Fibroblast of skin of abdomen (primary cell): ENCODE measurements at places on chromosomes 4 and X.

DNA sequence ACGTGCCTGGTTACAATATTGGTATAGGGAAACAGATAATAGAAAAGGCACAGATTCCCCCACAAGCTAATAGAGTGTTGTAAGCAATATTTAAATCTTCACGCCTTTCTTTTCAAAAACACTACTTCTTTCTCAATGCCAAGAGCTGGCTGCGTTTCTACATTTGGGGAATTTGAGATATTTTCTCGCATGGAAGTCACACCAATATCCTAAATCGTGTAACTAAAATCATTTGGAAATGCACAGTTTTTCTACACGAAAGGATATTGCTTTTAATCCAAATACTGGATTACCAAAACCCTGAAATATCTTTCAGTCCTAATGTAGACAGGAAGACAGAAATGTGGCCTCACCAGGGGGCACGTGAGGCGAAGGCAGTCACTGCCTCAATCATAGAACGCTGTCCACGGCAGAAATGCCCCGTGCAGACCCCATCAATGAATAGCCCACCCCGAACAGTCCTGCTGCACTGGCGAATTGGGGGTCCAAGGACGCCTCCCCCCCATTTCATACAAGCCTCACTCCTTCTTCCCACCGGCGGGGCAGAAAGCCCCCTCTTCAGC, 106.6 kb downstream of the NSUN7 start:
- DNase-seq = no peak

DNA sequence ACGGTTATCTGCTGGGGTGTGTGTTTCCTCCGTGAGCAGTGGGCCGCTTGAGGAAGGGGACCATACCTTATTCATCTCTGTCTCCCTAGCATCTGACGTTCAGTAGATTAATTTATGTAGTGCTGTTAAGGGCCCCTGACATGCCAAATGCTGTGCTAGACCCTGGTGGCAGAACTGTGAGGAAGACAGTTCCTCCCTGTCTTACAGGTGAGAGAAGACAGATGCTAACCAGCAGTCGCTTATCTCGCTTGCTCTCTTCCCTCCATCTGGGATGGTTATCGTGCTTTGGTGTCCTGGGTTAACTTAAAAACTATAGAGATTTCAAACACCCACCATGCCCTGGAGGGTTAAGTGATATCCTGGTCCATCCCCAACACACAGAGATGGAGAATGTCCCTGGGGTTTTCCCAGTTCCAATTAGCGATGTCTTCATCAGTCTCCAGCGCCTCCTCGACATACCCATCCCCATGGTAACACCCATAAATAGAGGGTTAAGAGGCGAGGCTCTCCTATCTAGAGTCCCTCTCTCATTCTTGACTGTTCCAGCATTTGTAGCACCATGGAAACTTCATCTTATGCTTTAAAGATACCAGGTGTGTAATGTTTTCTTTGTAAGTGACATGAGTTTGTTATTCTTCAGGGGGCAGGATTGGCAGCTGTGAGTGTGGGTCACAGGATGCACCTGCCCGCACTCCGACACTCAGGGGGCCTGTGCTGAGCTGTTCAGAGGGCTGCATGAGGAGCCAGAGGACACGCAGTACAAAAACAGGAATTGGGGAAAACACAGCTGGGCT, 135.2 kb downstream of the STK32B start:
- no peak for DNase-seq

DNA sequence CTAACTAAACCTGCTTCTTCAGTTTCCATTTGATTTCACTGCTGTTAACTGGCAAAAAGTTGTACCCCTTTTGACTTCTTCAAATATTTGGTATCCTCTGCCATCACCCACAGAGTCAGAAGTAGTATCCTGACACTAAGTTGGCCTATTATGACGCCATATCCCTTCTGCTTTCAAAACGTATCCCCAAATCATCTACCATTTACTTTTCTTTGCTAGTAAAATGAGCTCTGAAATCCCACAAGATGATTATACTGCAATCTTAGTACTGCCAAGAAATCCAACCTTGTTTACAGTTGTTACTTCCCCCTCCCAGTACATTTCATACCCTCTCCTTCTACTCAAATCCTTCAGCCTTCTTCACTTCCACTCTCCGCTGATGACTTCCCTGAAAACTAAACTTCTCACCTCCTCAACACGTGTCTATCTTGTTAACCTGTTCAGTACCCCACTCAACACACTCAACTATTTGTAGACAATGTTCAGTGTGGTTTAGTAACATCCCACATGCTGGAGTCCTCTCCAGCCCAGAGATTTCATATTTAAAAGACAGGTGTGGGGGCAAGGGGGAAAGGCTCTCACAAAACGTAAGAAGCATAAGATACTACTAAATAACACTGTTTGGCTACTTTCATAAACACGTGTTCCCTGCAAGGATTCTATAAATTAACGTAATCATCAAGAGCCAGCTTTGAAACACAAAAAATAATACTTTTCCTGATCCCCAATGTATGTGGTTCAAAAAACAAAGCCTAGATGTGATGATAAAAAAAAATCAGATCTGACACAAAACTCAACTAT, 1.3 kb downstream of the NAF1 start:
- DNase-seq = no peak

DNA sequence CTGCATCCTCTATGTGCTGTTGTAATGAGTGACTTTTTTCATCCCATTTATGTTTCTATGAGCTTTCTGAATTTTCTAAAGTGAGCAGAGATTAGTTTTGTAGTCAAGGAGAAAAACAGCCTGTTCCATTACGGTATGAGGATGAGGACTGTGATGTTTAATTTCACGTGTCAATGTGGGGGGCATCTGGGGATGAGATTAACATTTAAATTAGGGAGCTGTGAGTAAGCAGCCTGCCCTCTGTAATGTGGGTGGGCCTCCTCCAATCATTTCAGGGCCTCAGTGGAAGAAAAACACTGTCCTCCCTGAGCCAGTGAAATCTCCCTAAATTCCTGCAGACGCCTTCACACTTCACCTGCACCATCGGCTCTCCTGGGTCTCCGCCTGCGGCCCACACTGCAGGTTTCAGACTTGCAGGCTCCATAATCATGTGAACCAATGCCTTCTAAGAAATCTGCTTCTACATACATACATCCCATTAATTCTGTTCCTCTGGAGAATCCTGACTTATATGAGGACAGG, 121.7 kb downstream of the AFAP1 start:
- DNase-seq = no peak

DNA sequence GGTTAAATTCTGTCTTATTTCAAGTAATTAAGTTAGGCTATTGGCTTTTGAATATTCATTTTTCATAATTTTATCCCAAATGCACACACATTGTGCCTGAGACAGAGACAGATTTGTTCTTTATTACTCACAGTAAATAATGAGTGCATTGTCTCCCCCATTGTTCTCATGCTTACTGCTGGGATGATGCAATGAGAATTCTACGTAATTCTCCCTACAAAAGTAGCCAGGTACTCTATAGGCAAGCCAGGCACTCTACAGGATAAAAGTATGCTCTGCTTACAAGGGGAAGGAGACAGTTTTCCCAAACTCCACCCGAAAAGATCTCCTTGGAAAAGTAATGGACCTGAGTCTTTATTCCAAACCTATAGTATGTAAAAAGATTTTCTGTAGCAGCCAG, 1890.7 kb upstream of the PCDH10 start:
- DNase-seq = no peak

DNA sequence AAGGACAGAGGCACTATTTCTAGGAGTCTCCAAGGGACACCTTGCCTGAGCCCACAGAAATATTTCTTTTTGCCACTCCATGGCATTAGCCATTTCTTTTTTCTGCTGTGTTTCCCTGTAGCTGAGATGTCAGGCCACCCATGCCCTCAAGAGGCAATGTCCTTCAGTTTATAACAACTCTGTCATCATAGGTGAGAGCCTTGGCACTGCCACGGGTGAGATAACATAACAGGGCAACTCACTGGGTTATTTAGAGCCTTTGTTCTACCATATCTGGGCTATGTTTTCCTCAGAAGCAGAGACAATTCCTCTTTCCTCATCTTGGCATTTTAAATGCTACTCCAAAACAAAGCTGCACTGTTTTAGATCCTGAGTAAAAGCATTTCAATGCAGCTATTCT, 99.9 kb upstream of the MAOA start:
- DNase-seq = no peak

- DNase-seq = no peak
These were observed 11.1 kb upstream of the EREG start for GRCh38 chr4:74353858-74354257.

GRCh38 chr4:109552237-109552636, 7.8 kb upstream of the MCUB start:
- DNase-seq = no peak

DNA sequence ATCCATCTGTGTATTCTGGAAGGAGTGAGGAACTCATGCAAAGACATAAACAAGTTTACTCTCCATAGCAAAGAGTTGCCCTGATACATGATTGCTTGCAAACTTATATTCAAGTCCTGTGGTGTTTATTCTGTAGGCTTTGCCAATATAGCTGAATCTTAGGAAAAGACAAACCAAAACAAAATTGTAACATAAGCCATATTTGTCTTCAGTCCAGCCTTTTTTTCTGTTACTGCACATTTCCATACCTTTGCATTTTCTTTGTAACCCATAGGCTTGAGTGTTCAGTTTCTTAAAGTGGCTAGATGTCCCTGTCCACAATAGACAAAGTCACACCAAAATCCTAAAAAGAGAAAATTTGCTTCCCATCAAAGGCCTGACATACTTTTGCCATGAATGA, 120.4 kb downstream of the PPARGC1A start:
- no peak for DNase-seq

DNA sequence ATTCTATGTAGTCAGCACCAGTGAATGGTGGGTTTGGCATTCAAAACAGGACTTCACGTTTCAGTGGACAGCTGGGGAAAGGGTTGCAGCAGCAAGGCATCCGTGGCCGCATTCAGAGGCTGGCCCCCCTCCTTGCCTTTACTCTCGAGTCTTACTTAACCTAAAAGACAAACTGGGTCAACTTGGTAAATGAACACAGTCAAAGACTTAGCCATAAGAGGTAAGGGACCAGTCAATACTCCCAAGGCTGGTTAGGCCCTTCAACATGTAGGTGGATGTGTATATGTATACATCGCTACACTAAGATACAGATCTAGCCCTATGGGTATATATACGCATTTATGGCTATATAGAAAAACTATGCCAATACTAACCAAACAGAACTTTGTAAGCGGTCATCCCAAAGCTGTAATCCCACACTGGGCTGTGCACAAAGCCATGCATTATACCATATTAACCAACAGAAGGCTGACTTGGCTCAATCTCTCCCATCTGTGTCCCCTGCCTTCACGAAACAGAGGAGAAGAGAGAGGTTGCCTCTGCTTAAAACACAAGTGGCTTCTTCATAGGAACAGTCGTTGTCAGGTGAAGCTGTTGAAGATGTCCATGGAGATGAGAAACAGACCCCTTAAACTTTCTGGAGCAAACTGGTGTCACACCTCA, 61.9 kb downstream of the TSC22D3 start:
- no peak for DNase-seq

GRCh38 chr4:2936773-2937145, 26.4 kb downstream of the NOP14 start:
- DNase-seq = peak; percentile 37

DNA sequence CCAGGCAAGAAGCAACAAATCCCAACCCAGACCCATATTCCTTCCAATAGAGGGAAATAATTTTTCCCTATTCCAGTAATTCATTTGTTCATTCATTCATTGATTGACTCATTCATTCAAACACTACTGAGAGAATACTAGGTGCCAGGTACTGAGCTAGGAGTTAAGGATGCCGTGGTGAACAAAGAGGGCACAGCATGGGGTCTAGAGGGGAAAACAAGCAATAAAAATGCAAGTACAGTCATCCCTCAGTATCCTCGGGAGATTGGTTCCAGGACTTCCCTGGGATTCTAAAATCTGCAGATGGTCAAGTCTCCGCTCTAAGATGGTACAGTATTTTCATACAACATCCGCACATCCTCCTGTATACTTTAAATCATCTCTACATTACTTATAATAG, 18.7 kb downstream of the RASGEF1B start:
- DNase-seq = no peak

- DNase-seq = peak; percentile 16
These were observed 90.6 kb downstream of the LRP2BP start for GRCh38 chr4:185304944-185305690.

GRCh38 chrX:150238632-150239382, 124.3 kb upstream of the MAMLD1 start:
- no peak for DNase-seq
